ENCODE measurements at places on chromosomes 7 and 10.

DNA sequence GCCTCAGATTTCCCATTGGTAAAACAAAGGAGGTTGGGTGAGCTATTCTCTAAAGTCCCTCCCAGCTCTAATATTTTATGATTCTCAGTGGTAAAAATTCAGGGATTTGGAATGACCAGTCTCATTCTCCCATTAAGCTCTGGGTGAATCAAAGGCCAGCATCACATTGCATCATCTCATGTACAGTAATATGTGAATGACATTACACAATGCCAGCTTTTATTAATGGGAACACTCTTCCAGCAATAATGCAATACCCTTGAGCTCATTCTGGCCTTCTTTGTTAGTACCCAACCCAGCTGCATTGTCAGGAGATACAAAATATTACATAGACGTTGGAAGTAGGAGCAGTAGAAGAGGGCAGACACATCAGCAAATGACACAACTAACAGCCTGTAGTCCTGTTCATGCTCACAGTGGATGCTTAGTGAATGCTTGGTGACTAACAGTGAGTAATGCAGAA lies 100.0 kb upstream of the EGR2 start:
- no peak for DNase-seq

- no peak for DNase-seq
Measured at GRCh38 chr10:20277820-20278219, 461.6 kb downstream of the PLXDC2 start.

DNA sequence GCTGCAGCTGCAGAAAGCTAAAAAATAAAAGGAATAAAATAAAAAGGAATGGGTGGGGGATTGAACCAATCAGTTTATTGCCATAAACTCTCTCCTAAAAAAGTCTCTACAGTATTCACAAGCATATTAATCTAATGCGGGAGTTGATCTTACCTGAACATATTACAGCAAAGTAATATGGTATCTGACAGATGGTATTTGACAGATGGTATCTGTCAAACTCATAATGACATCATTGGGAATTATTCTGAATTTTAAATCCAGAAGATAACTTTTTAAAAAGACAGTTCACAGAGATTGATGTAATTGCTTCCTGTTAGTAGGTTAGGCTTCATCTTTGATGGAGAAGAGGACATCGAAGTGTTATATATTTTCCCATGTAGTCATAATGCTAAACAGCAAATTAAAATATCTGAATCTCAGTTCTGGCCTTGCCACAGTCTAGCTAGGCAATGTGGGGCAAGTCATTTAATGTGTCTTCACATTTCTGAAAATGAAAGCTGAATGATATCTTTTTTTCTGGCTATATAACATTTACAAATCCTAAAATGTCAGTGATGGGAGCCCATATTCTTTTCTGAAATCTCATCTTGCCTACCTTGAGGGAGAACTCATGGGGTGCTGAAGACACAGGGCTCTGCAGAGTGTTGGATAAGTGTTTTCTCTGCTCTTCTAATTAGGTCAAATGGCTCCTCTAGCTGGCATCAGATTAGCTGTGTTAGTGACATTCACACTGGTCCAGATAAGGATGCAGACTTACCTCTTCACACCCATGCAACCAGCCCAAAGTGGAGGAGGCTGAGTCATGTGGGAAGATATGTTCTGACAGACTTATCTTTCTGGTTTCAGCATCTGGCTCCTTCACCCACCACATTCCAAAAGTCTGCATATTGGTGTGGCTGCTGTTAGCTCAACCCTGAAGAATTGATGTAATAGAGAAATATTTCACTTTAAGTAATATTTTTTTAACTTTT lies 2.1 kb upstream of the LIPM start:
- DNase-seq = no peak

DNA sequence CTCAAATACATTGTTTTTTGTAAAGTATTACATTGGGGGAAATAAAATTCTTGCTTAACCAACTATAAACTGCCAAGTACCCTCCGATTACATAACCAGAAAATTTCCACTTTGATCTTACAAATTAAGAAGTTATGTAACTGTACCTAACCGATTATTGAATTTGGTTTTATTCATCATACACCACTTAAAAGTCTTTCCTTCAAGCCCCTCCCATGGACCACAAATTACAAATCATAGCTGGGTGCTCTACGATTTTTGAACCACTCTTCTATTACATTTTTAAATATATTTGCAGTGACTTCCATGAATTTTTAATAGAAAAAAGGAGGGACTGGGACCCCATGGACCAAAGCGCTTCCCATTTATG lies 630 bp downstream of the ZNF680 start:
- DNase-seq = no peak

- no peak for DNase-seq
Measured at GRCh38 chr7:43479042-43479441, 103.9 kb upstream of the STK17A start.
